ENCODE measurements at places on chromosomes 11 and 22.

DNA sequence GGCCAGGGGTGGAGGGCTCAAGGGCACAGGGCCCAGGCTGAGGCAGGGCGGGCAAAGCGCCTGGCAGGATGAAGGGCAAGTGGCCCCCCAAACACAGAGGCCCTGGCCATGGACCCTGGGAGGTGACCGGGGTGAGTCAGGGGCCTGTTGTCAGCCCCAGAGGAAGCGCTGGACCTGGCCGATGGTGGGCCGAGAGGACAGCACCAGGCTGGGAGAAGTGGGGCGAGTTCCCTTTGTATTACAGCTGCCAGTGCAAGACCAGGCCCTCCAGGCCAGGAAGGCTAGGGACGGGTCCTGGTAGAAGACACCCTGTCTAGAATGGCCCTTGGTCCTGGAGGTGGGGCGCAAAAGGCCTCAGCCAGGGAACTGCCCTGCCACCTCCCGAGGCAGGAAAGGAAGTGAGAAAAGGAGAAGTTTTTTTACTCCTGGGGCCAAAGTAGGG, 12.8 kb downstream of the CXCR5 start:
- peak; percentile 35 for DNase-seq

DNA sequence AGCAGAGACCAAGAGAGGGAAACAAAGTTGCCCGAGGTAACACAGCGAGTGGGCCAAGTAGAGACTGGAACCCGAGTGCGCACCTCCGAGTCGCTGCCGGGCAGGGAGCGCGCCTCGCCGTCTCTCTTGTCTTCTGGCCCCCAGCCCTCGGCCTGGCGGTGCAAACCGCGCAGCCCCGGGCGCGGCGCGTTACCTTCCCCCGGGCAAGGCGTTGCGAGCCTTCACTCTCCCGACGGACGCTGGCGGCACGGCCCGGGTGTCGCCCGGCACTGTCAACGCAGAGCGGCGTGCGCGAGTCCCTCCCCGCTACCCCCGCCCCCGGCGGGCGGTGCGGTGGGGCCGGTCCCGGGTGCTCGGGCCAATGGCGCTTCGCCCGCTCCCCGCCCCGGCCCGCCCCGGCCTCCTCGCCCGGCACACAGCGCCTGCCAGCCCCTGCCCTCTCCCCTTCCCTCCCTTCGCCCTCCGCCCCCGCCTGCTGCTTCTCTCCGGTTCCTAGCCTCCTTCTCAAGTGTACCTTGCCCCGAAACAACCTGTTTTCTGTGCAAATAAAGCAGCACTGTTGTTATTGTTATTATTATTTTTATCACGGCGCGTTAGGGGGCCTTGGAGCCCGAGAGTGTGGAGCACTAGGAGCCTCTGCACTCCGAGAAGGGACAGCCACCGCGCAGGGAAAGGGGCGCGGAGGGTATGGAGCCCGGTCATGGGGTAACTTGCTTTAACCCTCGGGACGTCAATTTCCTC, at the start of gene SYTL2:
Gene SYTL2, minus strand, starts transcription at position 271 of the 741 bp plus-strand sequence. CDS start 53,416 bp downstream, outside the sequence.
- DNase-seq, result peak; percentile 57

DNA sequence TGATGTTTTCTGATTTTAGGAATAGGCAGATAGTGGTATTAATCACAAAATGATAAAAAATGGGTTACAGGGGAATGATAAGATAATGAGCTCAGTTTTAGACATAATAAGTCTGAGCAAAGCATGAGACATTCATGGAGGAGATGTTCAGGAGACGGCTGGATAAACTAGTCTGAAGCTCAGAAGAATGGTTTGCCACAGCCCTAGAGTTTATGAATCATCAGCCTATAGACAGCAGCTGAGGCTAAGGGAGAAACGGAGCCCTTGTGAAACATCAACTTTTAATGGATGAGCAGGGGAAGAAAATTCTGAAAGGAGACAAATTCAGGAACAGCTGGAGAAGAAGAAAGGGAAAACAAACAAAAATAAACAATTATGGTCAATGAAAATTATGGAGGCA, 87.2 kb downstream of the RELT start:
- no peak for DNase-seq

GRCh38 chr11:62799486-62799885, 5.8 kb downstream of the NXF1 start:
- no peak for DNase-seq

- DNase-seq, result no peak
Observed at GRCh38 chr22:20433686-20434241, 3.9 kb downstream of the SCARF2 start.

- DNase-seq, result no peak
Observed at GRCh38 chr11:72227316-72228228, 3.0 kb downstream of the INPPL1 start.

DNA sequence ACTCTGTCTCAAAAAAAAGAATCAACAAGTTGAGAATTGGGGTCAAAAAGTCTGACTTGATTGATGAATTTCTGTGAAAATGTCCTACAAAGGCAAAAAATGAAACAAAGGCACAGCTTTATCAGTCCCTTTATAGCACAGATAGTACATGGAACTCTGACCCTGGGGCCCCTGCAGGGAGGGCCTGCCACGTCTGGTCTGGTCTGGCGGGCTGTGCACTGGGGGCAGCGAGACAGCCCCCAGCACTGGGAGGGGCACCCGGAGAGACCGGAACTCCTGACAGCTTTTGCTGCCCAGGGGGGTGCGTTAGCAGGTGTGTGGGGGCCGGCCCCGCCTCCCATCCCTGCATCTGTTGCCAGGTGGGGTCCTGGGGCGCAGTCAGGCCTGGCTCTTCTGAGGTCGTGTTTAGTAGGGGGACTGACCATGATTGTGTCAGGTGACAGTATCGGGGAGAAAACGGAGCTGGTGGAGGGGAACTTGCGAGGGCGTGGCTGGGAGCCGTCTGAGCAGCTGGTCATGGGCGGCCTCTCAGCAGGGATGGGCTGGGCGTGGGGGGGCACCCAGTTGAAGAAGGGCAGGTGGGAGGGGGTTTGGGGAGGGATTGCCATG, 51.7 kb downstream of the GRAMD4 start:
- DNase-seq, result no peak

- no peak for DNase-seq
Observed at GRCh38 chr22:21824445-21824912, 43.0 kb downstream of the MAPK1 start.

DNA sequence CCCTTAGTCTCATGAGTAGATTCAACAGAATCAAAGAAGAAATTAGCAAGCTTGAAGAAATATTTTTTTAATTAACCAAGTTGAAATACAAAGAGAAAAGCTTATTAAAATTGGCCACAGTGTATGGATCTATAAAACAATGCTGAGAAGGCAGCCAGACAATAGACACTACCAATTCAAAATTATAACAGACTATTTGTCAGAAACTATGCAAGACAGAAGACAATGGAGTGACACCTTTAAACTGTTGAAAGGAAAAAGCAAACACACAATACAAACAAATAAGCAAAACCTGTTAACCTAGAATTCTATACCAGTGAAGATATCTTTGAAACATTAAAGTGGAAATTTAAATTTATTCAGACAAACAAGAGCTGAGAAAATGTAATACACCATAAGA, 225.4 kb downstream of the CASP12 start:
- DNase-seq, result no peak

DNA sequence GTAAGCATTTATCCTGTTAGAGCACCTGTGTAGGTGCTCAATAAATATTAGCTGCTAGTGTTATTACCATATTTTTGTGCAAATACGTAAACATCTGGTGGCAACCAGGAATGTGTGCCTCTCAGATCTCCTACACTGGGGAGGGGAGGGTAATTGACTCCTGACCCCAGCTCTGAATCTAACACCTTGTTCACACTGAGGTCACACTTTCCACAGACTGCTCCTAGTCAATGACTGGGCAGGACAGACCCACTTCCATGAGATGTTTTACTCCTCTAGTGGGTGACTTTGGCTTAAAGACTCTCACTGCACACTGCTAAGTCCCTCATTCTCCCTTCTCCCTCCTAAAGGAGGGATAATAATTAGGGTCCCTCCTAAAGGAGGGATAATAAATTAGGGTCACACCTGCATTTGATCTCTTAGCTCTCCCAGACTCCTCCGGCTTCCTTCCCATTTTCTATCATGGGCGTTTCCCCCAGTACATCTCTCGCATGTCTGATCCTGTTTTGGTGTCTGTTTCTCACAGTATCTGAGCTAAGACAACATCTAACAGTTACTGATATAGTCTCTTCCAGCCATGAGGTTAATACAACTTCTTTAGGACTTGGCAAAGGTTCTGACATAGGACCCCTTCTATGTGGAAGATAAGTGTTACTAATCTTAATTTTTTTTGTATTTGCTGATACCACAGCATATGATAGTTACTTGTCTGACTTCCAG, 8.0 kb downstream of the CSTPP1 start:
- no peak for DNase-seq

DNA sequence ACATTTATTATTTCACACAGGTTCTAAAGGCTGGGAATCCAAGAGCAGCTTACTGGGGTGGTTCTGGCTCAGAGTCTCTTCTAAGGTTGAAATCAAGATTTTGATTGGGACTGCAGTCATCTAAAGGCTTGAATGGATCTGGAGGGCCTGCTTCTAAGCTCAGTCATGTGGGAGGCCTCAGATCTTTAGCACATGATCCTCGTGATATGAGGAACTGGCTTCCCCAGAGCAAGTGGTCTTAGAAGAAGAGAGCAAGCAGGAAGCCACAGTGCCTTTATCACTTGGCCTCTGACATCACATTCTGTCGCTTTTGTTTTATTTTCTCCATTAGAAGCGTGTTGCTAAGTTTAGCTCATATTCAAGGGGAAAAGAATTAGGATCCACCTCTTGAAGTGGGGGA, 88.9 kb downstream of the ARFGAP2 start:
- DNase-seq, result peak; percentile 57

DNA sequence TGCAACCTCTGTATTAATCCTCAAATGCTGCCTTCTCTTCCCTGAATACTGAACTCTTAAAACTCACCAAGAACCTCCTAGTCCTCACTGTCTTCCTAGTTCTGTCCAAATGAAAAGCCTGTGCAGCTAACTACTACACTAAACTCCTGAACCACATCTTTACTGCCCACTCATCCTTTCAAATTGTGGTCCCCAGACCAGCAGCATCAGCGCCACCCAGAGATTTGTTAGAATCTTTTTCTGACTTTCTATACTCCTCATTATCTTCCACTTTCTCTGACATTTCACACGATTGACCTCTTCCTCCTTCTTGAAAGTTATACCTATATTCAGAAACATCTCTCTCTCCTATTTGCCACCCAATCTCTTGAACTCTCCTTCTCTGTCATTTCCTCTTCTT, 461.3 kb downstream of the DLG2 start:
- DNase-seq, result no peak

DNA sequence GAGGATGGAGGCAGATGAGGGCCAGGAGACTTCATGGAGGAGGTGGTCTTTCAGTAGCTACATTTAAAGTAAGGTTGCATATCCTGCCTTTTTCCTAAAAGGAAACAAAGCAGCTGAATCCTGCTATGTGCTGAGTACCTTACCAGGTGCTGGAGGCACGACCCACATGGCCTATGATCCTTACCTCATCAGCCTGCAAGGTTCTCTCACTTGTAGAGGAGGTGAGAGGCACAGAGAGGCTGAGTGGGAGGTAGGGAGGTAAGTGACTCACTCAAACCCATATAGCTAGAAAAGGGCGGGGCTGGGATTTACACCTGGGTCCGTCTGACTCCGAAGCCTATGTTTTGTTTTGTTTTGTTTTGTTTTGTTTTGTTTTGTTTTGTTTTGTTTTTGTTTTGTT, 75.8 kb downstream of the BUD13 start:
- no peak for DNase-seq

GRCh38 chr11:120384476-120384875, 48.3 kb downstream of the ARHGEF12 start:
- no peak for DNase-seq

- DNase-seq, result no peak
Observed at GRCh38 chr11:63227521-63228107, 15.8 kb downstream of the SLC22A25 start.

DNA sequence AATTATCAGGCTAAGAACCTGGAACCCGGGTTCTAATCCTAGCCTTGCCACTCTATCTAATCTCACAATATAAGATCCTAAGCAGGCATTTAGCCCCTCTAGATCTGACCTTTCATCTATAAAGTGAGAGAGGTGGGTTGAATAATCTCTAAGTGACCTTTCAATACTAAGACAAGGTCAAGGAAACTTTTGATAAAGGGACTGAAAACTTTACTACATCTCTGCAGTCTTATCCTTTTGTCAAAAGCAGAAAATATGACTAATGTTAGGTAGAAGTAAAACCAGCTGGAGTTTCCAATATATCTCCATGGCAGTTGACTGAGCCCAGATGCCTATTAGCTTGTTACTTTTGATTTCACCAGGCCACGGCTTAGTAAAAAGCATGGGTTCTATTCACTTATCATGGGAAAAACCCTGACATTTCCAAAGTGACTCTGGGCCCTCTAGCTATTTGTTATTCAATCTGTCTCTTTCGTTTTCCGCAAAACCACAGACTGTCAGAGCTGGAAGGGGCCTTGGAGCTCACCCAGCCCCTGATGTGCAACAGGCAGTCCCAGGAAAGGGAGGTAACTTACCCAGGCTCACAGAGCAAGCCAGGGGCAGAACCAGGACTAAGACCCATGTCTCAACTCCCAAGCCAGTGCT, 75.8 kb downstream of the RAB30 start:
- DNase-seq, result no peak

DNA sequence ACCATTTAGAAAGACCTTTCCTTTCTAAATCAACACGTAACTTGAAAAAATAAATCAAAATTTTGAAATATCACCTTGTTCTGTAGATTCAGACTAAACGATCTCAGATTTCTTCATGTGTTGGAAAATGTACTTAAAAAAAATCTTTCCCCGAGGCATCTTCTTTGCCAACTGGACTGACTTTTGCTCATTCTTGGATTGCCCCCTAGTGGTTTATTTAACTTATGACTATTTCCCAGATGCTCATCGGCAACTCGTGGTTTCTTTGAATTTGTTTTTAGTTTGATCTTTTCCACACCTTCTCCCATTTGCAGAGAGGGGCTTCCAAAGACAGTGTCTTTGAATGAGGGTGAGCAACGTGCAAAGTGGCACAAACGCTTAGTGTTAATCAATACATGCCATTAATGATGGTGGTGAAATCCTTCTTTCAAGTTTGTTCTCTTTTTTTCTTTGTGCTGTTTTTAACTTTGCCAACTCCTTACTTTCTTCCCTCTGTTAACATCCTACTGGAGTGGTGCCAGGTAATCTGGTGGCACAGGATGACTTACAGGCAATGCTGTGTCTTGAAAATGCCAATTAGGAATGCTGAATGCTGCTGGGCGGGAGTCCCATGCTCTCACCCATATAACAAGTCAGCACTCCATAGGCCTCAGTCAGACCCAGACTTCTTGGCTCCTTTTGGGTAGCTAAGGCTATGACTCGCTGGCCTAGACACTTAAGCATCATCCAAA, 18.3 kb downstream of the PRSS23 start:
- peak; percentile 88 for DNase-seq

All from Kasumi-1 (cell line).